Vagina (tissue), 2 donors: ENCODE measurements at places on chromosomes 4 and X. TPM values are rescaled to one million over a fixed set of nuclear protein-coding genes. Genes with fewer than 3 reads are reported as not detected.

SCD5 gene
- 16.9 TPM for total RNA-seq

DNA sequence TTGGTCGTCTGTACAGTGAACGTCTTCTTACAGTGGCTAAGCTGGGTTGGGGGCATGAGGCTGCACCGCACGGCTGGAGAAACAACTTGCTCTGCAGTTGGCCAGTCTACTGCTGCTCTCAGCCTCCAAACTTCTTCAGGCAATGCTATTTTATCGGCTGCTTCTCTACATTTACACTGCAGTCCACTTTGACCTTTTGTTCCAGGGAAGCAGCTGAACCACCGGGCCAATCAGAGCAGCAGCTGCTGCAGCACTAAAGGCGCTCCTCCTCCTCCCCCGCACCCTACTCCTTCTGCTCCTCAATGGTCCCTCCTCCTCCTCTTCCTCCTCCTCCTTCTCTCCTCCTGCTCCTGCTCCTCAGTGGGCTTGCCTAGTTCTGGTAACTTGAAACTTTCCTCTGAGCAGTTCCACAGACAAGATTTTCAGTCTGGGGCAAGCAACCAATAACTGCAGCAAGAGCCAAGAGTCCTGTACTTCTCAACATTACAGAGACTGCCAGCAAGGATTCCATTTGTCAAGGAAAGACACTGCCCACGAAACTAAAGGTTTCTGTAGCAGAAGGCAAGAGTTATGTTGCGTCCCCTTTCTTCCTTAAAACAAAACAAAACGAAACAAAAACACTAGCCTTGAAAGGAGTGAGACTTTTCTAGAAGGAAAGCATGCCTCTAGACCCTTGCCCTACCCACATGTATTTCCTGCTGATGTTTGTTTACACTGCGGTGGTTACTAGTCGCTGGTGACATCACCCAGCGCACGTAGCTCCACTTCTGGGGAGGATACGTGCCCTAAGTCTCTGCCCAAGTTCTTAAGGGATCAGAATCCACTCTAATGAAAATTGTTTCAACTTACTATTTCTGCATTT, 125.7 kb upstream of the NAP1L5 start:
- DNase-seq, result peak; percentile 98

- DNase-seq, result no peak
Observed at GRCh38 chr4:166501941-166502382, 628.9 kb downstream of the TLL1 start.

EVC2 gene
- 23.8 TPM for total RNA-seq

DNA sequence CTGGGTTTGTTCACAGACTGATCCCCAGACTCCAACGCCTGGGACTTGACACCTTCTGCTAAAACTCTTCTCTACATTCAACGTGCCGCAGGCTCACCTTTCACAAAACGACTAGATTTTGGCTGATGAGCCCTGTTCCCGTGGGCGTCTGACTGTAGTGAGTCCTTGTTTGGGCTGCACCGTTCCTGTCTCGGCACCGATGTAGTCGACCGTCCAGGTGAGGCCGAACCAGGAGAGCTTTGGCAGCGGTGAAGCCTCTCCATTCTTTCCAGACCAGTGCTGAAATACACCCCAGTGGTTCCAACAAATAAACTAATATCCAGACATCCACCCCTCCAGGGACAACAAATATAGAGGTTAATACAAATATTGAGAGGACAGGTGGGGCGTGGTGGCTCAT, 45.0 kb upstream of the TLR3 start:
- DNase-seq, result peak; percentile 71

GRCh38 chrX:85941275-85941674, 106.1 kb downstream of the CHM start:
- DNase-seq, result no peak

DNA sequence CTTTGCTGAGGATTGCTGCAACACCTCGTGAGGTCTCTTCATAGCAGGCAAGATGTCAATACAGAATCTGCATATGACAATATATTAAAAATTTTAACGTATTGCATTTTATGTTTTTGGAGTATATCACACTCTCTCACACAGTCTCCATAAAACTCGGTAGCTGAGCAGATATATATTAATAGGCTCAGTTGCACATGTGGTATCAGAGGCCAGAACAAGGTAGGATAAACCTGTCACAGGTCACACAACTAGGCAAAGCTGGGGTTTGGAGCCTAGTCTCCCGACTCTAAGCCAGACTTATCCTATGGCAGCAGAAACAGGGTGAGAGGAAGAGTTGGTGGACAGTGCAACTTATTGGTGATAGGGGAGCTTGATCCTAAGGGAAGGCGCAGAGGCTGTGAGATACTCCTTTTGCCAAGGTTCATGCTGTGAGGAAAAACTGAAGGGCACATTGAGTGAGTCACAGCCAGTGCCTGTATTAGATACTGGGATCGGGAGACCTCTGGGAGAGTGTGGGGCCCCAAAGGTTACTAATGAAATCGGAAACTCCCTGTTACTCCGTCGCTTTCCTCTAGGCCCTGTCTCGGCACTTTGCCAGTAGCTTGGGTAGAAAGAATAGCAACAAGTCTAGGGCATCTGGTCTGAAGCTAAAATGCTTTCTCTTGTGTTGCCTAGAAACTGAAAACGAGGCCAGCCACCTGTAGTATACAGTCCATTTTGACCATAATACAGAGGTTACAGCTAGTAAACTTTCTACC, 195.7 kb downstream of the ARHGAP10 start:
- DNase-seq, result no peak

COL4A6 gene
- total RNA-seq, result 10.3 TPM
